GDM1 (cell line): ENCODE measurements at places on chromosomes 11 and 22.

DNA sequence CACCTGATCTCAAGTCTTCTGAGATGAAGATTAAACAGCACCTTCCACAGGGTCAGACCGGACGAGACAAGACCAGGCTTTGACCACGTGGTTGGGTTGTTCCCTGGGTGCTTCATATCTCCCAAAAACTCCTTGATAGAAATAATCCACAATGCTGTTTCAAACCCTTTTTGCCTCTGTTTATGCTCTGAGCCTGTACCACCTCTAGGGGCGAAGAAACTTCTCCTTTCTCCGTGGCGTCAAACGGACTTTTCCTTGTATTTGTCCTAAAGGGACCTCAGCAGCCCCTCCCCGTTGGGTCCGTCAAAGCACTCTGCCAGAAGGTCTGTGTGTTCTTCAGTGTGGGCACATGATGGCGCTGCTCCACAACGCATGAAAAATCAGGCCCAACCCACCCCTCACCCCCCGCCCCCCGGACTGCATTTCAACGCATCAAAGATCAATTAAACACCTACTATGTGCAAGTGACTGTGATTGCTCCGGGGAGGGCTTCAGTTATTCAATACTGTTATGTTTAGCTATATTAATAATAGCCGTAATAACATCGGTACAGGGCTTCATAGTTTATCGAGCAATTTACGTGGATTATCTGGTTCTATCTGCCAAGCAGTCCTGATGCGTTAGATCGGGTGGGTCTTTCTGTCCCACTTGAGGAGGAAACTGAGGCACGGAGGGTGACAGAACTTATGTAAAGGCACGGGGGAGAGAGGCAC lies 17.3 kb upstream of the EIF3D start:
- DNase-seq: peak; percentile 71

DNA sequence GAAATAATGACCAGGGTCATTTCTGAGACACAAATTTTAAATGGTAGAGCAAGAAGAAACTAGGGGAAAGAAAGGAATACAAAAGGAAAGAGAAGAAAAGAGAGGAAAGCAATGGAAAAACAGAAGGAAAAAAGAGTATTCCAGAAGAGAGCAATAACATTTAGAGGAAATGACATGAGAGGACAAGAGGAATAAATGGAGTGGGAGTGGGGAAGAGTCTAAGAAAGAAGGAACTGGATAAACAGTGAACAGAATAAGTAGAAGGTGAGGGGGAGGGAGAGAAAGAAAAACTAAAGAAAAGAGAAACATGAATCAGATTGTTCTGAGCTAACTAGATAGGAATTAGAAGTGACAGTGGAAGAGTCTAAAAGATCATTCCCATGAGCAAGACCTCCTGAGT lies 28.4 kb downstream of the PRDM10 start:
- DNase-seq: no peak

GRCh38 chr11:48125866-48126265 lies 90.7 kb upstream of the OR4B1 start:
- no peak for DNase-seq

DNA sequence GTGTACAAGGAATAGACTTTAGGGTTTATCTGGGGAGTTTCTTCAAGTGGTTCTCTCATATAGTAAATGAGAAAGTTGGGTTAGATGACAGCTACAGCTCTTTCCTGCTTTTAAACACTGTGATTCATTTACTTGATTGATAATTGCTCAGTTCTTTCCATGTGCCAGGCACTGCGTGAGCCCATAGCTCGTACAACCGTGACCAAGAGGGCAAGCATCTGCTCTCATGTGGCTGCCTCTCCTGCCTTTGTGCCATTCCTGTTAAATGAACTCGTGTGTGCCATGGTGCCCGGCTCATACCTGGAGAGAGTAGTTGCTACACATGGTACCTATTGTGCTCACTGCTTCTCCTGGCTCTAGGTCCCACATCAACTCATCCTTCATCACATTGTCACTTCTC lies 206.3 kb downstream of the SNX19 start:
- no peak for DNase-seq

GRCh38 chr11:46002189-46002588 lies 79.7 kb downstream of the LARGE2 start:
- no peak for DNase-seq

DNA sequence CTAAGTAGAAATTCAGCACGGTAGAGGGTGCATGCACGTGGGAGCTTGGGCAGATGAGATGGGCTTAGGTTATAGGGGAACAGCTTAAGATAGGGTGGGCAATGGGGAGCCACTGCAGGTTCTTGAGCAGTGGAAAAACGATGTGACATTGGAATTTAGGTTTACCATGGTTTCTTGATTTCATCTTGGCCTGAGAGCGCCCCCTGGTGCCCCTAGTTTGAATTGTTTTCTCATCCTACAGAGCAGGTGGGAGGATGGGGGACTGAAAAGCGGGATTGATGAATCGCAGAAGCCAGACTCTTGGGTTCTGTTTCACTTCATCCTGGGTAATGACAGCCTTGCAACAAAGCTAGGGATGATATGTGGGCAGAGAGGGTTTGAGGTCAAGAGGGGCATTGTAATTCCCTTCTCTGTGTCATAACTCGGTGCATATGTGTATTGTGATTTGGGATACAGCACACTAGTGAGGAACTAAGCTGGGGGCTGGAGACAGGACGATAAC lies 6.7 kb upstream of the MCAM start:
- DNase-seq: no peak

- no peak for DNase-seq
Observed at GRCh38 chr11:83722392-83723119, 436.4 kb upstream of the CCDC90B start.

- DNase-seq: no peak
Observed at GRCh38 chr22:21922370-21923162, 30.1 kb downstream of the PPM1F start.

- DNase-seq: no peak
Observed at GRCh38 chr11:110505528-110506284, 76.0 kb downstream of the FDX1 start.

DNA sequence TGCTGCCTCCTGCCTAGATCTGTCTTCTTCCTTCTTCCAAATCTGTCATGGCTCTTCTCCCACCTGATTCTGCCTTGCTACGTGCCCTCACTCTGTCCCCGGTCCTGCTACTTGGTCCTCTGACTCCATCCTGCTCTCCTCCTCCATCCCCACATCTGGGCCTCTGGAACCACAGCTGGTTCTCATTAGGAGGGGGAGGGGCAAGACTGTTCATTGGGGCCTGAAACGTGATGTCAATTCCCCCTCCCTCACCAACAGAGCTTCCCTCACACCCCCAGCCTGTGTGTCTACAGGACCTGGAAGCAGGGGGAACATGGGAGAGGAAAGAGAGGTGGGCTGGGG lies 9.1 kb downstream of the DCHS1 start:
- DNase-seq: no peak

- DNase-seq: no peak
Observed at GRCh38 chr11:129637473-129637872, 178.2 kb upstream of the TMEM45B start.

- DNase-seq: no peak
Observed at GRCh38 chr11:68140496-68141245, 19.5 kb upstream of the CHKA start.

- no peak for DNase-seq
Observed at GRCh38 chr11:105033781-105034180, 1.2 kb downstream of the CASP1 start.

DNA sequence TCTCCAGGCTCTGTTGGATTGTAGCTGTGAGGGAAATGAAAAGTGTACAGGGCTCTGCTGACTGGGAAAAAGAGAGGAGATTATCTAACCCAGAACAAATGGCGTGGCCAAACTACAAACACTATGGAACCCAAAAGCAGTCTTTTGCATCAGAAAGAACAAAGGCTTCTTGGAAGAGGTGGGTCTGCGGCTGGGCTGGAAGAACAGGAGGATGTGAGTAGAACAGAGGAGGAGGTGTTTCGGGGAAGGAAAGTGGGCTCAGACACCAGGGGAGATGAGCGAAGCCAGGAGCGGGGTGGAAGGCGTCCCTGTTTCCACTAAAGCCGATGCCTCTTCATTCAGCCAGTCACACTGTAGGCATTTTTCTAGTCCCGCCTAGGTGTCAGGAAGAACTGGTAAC lies 12.0 kb downstream of the OVOL1 start:
- DNase-seq: no peak

DNA sequence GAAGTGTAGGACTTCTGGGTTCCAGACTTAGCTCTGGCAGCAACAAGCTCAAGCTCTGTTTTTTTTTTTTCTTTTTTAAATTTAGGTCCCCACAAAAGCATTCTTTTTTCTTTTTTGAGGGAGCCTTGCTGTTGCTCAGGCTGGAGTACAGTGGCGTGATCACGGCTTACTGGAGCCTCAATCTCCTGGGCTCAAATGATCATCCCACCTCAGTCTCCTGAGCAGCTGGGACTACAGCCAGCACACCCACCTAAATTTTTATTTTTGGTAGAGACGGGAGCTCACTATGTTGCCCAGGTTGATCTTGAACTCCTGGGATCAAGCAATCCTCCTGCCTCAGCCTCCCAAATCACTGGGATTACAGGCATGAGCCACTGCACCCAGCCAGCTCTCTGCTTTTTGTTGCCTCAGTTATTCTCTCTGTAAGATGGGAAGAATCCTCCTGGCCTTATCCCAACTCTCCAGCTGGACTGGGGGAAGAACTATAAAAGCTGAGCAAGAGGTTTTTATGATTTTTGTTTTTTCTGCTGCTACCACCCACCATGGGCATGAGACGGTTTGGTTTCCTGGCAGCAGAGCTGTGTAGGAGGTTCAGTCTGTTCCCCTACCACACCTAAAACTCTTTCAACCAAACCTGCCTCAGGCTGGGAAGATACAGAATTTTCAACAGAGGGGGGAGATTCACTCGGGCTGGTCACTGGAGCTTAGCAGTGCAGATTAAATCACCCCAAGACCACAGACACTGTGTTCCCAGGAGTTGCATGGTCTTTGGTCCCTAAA lies 11.6 kb upstream of the MTFP1 start:
- no peak for DNase-seq

GRCh38 chr22:36818010-36818642 lies 1.3 kb upstream of the PVALB start:
- no peak for DNase-seq

DNA sequence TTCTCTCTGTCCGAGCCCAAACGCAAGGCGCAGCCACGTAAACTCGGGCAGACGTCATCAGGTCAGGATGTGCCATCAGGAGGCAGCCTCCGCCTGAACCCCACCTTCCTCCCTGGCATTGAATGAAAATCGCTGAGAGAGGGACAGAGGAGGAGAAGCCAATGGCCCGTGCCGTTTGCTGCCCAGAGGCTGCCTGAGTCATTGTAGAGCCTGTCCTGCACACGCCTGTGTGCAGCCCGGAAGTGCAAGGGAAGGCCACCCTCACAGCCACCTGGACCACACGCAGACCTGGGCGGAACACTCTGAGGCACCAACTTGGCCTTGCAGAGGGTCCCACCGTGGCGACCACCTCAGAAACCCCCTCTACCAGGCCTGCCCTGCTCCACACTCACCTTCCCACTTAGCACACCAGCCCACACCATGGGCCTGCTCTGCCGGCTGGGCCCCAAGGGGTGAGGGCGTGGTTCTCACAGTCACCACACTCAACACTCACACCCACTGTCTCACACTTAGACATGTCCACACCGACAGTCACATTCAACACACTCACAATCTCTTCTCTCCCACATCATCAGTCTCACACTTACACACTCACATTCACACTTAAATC lies 9.1 kb downstream of the CHID1 start:
- no peak for DNase-seq

DNA sequence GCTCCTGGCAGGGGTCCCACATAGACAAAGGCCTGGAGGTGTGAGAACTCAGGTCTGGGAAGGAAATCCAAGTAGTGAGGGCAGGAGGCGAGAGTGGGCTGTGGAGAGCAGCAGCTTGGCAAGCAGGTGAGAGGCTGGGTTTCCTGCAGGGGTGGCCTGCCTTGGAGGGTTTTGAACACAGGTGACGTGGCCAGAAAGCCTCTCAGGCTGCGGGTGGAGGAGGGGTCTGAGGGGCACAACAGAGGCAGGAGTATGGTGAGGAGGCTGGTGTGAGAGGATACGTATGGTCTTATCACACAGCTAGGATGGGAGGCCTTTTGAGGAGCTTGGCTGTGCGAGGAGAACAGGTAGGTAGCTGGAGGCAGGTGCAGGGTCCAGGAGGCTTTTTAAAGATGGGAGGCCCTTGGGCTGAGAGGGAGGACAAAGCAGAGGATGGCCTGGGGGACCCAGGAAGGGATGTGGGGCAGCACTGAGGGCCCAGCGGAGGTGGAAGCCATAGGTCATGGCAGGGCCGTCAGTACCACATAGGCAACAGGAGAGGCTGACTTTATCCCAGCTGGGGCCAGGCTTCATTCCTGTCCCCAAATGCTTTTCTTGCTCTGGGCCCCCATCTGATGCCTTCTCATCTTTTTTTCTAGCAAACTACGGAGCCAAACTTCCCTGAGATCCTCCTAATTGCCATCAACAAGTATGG lies 84.4 kb downstream of the MYO7A start:
- no peak for DNase-seq

- DNase-seq: no peak
Observed at GRCh38 chr22:37182949-37183245, 5.2 kb downstream of the C1QTNF6 start.

GRCh38 chr11:114377612-114378267 lies 22.6 kb downstream of the C11orf71 start:
- no peak for DNase-seq

- no peak for DNase-seq
Observed at GRCh38 chr11:103890654-103891053, 145.8 kb upstream of the DDI1 start.

DNA sequence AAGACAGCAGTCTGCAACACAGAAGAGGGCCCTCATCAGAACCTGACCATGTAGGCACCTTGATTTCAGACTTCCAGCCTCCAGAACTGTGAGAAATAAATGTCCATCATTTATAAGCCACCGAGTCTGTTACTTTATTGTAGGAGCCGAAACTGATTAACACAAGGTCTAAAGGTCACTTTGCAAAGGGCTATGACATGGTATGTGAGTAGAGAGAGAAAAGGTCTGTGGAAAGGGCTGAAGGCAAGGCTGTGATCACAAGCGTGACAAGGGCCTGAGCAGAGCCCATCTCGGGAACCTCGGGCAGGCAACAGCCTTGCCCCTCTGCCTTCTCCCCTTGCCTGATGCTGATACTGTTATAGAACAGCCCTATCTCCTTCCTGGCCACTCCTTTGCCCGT lies 73.4 kb upstream of the TEAD1 start:
- no peak for DNase-seq
